ENCODE measurements at places on chromosomes 7 and 10. TPM values are rescaled to one million over a fixed set of nuclear protein-coding genes. Genes with fewer than 3 reads are reported as not detected.

TMEM26 gene
- total RNA-seq, result 3.4 TPM

CYP3A7 gene
- 0.99 TPM for total RNA-seq

DNA sequence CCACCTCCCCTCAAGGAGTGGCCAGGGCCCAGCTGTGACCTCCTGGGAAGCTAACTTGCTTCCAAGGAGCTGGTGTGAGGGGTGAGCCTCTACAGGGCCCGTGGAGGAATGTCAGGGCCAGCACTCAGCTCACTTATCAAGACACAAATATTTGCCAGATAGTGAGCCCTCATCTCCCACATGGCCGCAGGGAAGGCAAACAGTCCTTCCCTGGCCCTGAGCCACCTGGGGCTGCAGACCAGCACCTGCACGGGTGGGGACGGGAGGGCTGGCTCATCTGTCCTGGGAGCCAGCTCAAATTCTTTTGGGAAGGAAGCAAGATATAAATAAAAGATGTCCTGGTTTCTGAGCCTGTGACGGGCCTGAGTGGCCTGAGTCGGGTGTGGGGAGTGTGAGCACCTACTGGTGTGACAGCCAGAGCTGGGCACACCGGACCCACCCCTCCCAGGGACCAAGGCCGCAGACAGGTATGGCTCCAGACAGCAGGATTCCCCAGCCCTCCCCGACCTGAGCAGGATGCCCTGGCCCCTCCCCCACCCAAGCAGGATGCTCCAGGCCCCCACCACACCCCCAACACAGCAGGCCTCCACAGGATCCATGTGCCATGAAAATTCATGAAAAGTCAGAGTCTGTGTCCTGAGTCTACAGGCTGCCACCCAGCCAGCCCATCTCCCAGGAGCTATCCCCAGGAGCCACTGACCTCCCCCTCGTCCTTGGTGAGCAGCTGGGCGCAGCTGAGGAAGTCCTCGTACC, 148.0 kb downstream of the MAPK8 start:
- DNase-seq, result no peak

GRCh38 chr7:137885678-137886077, 38.9 kb upstream of the DGKI start:
- no peak for DNase-seq

DNA sequence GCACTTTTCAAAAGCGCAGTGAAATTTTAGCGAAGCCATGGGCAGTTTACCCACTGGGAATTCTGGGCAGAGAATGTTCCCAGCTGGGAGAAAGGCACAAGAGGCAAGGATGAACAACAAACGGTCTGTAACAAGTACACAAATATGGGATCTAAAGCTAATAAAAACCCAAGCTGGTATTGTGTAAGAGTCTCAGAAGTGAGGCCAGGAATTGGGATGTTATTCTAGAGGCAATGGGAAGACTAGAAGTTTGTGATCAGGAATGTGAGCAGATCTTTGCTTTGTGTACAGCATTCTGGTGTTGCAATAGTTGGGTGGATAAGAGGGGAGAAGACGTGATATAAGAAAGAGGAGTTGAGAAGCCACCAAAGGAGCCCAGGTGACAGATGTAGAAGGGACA, 15.0 kb downstream of the FZD9 start:
- no peak for DNase-seq

- DNase-seq, result no peak
Measured at GRCh38 chr10:123945325-123945920, 53.8 kb upstream of the CPXM2 start.

- no peak for DNase-seq
Measured at GRCh38 chr10:110821508-110821907, 50.2 kb upstream of the PDCD4 start.

DNA sequence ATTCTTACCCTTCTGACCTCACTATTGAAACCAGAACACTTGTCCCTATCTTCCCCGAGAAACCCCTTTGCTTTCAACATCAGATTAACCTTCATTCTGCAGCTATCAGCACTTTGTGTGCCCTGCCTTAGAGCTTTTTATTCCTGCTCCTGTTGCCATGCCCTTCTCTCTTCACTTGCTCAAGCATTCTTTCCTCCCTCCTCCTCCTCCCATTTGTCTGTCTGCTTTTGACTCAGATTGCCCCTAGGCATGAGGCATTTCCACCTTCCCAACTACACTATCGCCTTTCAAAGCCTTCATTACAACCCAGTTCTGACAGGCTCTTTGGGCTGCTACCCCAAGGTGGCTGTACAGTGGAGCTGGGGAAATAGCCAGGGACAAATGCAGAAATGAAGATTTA, 143.3 kb downstream of the SLC25A13 start:
- no peak for DNase-seq

DNA sequence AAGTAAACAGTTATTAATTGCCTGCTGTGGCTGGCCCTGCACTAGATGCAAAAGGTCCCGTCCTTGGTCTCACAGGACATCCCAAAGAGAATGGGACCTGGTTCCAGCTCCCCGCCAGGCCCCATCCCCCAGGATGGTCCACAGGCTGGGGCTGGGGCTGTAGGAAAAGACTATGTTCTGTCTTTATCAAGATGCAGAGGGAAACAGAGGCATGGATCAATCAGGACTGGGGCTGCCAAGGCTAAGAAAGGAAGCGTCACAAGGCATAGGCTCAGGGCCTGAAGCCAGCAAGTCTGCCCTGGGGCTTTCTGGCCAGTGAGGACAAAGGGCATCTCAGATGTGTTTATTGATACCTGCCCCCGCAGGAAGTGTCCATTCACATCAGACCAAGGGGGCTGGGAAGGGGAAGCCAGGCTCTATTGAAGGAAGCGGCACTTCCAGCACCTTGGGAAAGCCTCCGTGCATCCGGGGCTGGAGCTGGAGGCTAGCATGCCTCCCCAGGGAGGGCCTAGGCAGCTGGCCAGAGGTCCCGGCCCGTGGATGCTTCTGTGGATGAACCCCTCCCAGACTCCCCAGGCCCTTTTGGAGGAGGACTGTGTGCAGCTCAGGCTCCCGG, 5.8 kb downstream of the VSIR start:
- no peak for DNase-seq

GRCh38 chr10:82874671-82875070, 999.7 kb downstream of the NRG3 start:
- no peak for DNase-seq

DNA sequence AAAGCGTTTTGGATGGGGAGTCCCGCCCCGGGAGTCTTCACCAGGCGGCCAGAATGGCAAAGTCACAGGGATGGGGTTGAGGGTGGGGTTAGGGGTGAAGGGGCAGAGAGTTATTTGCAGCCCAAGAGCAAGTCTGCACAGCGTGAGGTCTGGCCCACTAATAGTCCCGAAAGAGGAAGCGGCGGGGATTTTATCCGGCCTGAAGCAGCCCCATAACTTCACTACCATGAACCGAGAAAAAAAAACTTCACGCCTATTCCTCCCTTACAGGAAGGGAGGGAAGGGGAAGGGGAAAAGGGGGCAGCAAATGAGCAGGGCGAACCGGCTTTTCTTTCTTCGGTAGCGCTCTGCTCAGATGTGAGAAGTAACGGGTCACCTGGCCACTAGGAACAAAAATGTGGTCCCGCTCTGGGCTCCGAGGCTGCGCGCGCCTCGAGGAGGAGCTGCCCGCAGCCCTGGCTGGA, 712 bp downstream of the ITPRIP start:
- DNase-seq, result no peak

DNA sequence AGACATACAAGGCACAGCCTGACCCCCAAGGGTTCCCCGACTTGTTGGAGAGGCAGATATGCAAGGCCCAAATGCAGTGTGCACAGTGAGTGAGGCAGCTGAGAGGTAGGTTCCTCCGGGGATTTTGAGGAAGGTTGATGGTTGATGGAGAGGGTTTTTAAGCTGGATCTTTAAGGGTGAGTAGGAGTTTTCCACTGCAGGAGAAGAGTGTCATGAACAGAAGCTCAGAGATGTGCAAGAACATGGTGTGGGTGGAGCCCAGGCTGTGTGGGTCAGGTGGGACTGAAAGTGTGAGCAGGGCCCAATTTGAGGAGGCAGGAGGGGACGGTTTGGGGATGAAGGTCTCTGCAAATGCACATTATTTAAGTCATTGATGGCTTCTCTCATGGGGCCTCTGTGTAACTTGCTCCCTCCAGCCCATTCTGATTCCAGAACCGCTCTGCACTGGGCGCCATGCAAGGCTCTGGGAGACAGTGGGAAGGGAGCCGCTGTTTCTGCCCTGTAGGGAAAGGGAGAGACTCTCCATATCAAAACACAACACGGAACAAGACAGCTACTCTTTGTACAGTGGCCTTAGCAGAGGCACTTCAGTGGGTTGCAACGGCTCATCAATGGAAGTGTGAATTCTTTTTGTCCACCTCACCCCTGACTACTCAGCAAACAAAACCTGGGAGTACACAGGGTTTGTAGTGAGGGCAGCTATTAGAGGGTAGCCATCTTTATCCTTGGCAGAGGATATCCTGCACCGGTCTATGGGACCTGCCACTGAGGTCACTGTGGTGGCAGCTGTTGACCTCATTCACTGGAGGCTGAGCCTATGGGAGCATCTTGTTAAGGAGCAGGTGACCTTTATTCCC, 29.7 kb downstream of the RAMP3 start:
- DNase-seq, result no peak
